T-helper 9 cell (primary cell): ENCODE measurements at places on chromosomes 16 and 17.

GRCh38 chr17:42131981-42132432 lies 9.4 kb downstream of the HSPB9 start:
- no peak for DNase-seq

GRCh38 chr16:27867122-27868110 lies 196.1 kb downstream of the GSG1L start:
- peak; percentile 23 for DNase-seq

DNA sequence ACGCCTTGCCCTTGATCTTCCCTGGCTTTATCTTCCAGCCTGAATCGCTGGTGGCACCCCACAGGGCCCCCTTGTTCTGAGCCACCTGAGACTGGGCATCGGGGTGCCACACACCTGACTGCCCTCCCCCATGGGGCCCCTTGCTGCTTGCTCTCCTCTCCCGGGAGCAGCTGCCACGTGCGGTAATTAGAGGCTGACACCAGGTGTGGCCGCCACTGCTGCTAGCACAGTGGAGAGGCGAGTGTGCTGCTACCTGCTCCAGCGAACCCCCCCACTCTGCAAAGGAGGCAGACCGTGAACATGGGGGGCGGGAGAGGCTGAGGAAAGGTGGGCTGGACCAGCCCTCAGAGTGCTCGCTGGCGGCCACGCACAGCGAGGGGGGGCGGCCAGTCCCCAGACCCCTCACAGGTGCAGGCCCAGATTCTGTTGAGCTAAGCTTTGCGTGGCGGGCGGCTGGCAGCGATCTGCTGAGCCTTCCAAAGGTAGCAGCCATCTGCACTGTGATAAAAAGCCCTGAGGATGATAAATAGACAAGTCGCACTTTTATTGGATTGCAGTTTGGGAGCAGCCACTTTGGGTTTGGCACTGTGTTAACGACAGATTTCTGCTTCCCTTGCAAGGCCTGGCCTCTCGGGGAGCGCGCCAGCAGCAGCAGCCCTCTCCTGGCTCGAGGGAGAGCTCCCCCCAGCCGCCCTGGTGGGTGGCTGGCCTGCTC lies 167.9 kb upstream of the GSE1 start:
- no peak for DNase-seq

DNA sequence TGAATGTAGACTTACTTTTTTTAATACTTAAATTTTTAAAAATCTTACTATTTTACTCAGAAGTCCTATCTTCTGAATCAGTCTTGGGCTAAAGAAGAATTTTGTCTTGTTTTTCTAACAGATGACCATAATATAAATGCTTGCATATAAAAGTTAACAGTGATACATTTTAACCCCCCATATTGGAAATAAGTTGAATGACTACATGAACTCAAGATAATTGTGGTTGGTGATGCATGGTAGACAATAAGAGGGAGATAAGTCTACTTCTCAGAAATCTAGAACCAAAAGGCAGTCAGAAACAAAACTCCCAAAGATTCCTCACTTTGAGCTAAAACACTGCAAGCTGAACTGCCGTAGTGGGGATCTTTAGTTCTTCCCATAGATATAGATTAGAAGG lies 868.4 kb upstream of the SOX9 start:
- no peak for DNase-seq

- DNase-seq, result no peak
Measured at GRCh38 chr17:48543854-48544348, 1.0 kb downstream of the HOXB2 start.

DNA sequence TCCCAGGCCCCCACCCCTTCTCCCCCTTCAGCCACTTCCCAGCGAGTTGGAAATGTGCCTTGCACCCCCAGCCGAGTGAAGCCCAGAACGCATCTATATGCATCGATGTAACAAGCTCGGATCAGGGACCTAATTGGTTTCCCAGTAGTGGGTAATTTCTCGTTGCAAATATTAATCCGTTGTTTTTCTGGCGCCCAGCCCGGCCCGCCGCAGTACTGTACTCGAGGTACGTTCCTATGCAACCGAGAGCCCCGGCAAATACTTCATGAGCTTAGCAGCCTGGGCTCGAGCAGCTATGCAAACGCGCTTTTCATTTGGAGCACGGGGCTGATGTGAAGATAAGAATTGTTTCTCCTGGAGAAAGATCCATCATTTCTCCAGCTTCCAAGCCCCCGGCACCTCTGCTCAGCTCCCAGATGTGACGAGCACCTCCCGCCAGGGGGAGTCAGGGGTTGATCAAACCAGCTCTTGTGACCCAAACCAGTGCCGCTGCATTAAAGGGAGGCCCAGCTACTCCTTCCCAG lies 229.8 kb downstream of the KATNIP start:
- DNase-seq, result no peak

GRCh38 chr16:63629272-63629671 lies 1492.6 kb downstream of the CDH11 start:
- no peak for DNase-seq

DNA sequence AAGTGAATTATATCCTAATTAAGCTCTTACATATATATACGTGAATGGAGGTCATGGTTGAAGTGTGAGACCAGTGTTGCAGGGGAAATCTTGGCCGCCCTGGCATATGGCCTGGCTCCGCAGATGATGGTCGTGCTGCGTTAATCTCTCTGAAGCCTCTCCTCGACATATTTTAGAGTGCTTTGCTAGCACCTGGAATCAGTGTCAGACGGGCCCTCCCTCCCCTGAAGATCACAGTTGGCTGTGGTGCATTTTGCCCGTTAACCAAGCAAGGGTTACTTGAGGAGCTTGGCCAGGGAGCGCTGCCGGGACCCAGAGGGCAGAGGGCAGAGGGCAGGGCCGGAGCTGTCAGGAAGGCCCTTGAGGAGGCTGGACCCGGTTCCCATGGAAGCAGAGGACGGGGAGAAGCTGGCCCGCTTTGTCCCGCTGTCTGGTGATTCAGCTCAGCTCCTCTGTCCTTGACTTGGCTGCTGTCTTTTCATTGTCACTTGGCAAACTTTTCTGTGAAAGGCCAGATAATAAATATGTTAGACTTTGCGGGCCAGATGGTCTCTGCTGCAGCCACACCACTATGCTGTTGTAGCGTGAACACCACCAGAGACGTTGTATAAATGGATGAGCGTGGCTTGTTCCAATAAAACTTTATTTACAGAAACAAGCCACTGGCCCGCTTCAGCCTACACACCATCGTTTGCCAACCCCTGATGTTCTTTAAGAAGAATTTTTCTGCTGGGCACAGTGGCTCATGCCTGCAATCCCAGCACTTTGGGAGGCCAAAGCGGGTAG lies 32.3 kb downstream of the CIBAR2 start:
- DNase-seq, result no peak

DNA sequence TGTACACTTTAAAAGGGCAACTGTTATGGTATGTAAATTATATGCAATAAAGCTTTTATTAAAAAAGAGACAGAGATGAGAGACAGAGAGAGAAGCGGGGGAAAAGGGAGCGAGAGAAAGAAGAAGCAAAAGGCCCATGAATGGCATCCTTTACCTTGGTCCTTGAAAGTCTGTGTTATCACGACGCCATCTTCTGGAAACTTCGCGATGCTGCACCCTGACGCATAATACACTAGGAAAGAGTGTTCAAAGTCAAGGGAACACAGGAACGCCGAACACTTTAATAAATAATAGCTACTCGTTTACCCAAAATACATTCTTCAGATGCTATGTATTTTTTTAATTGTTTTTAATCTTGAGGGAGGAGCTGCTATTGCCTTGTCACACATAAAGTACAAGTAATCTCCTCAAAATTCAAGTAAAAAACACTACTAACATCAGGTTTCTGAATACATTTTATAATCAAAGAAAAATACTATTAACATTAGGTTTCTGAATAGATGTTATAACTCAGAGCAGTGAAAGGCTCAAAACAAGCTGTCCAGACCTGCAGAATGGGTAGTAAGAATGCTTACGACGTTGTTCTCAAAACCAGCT lies 23.0 kb upstream of the SLC38A8 start:
- no peak for DNase-seq

DNA sequence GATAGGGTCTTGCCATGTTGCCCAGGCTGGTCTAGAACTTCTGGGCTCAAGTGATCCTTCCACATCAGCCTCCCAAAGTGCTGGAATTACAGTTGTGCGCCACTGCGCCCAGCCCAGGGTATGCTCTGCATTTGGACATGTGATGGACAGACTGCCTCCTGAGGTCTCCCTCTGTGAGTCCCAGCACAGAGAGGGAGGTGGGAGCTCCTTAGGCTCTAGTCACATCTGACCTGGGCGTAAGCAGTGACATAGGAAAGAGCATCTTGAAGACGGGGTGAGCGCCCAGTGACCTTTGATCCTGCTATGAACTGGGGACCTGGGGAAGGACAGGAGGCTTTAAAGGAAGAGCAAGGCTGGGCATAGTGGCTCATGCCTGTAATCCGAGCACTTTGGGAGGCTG lies 2.2 kb upstream of the GFAP start:
- no peak for DNase-seq

DNA sequence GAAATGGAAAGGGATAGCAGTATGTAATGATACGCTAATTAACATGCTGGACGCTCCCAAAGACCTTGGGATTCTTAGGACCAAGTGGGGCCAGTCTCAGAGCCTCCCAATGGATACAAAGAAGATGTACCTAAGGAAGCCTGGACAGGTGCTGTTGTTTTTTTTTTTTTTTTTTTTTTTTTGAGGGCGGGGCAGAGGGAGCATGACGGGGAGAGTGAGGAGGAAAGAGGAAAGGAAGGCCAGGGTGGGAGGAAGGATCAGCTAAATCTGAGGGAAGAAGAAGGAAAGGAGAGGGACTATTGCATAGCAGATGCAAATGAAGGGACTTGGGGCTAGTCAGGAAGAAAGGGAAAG lies 2.5 kb downstream of the VAMP2 start:
- no peak for DNase-seq

DNA sequence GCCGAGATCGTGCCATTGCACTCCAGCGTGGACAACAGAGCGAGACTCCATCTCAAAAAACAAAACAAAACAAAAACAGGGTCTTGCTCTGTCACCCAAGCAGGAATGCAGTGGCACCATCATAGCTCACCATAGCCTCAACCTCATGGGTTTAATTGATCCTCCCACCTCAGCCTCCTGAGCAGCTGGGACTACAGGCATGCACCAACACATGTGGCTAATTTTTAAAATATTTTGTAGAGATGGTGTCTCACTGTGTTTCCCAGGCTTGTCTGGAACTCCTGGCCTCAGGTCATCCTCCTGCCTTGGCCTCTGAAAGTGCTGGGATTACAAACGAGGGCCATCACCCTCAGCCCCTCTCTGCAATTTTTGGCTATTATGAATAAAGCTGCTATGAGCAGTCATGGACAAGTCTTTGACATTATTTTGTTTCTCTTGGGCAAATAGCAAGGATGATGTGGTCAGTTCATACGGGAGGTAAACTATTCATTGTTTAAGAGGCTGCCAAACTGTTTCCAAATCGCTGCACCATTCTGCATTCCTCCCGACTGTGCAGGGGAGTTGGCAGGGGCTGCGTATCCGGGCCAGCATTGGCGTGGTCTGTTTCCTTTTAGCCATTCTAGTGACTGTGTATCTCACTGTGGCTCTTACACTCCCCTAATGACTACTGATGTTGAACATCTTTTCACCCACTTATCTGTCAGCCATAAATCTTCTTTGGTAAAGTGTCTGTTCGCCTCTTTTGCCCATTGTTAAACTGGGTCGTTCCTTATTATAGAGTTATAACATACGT lies 21.1 kb downstream of the EIF4A3 start:
- no peak for DNase-seq

GRCh38 chr17:17911001-17911613 lies 61.1 kb downstream of the TOM1L2 start:
- DNase-seq, result no peak

GRCh38 chr17:14818469-14818868 lies 446.7 kb downstream of the PMP22 start:
- DNase-seq, result no peak

DNA sequence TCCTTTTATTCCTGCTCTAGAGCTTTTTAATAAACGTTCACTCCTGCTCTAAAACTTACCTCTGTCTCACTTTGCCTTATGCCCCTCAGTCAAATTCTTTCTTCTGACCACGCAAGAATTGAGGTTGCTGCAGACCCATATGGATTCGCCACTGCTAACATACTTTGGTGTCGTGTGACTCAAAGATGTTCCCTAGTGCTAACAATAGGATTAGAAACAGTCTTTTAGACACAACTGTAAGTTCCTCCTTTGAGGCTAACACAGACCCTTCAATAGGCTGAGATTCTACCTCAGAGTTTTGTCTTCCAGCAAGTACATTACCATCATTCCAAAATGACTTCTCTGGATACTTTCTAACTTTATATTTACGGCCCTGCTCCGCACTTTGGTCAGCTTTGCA lies 149.5 kb upstream of the COX10 start:
- DNase-seq, result no peak

- peak; percentile 55 for DNase-seq
Measured at GRCh38 chr16:27426423-27427408, 24.7 kb downstream of the IL21R start.

DNA sequence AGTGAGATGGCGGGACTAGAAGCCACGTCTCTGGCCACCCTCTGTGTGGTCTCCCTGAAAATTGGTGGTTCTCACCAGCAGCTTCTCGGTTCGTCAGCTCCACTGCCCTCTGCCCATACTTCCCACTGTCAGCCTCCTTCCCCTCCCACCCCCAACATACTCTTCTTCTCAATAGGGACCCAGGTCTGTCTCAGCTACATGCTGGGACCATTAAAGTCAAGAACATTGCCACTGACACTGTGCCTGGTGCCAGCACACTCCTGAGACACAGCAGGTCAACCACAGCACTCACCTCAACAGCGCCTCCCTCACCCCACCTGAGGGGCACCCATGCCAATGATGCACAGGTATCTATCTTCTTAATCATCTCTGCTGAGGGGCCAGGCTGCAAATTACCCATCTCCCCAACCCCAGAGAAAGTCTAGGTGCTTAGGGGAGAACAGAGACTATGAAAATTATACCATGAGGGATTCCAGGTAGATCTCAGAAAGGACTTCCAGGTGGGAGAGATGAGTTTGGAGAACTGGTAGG lies 1.3 kb downstream of the PLXDC1 start:
- no peak for DNase-seq

DNA sequence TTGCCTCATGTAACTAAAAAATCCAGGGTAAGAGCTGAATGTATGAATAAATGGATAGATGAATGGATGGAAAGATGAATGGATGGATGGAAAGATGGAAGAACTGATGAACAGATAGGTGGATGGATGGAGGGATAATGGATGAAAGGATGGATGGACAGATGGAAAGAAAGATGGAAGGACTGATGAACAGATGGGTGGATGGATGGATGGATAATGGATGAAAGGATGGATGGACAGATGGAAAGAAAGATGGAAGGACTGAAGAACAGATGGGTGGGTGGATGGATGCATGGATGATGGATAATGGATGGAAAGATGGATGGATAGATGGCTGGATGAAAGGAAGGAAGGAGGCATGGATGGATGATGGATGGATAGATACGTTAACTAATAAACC lies 11.9 kb downstream of the CHD9NB start:
- DNase-seq, result no peak

GRCh38 chr17:1447052-1447451 lies 9.0 kb downstream of the CRK start:
- no peak for DNase-seq

GRCh38 chr16:81333356-81333755 lies 18.6 kb downstream of the GAN start:
- no peak for DNase-seq
